ENCODE measurements at places on chromosomes 16 and 17. TPM values are rescaled to one million over a fixed set of nuclear protein-coding genes. Genes with fewer than 3 reads are reported as not detected.

Gene PKMYT1
- 12.2 TPM for total RNA-seq

Gene SRL
- 445 TPM for total RNA-seq

Gene CCL7
- not detected for total RNA-seq

Gene GSG1L
- total RNA-seq: 1.4 TPM

Gene CDH8
- total RNA-seq: 9.4 TPM
